ENCODE measurements at places on chromosomes 13 and 19.
A peak's percentile ranks its signal among the peaks of the same experiment; 100 is the strongest.

DNA sequence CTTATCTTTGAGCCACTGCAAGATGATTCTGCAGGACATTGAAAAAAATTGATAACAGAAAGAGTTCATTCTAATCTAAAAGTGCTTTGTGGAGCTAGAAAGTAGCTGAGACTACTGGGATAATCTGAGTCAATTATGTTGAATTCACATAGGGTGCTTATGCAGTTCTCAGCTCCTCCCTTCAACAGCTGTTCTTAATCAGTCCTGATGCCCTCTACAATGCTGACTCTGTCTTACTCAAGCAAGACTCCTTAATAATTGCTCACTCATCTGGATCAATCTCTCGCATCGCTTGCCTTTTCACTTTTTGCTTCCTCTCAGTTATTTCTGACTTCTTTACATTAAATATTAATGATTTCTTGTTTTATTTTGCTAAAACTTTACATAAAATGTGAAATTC, 182.1 kb downstream of the PCDH17 start:
- no peak for DNase-seq

DNA sequence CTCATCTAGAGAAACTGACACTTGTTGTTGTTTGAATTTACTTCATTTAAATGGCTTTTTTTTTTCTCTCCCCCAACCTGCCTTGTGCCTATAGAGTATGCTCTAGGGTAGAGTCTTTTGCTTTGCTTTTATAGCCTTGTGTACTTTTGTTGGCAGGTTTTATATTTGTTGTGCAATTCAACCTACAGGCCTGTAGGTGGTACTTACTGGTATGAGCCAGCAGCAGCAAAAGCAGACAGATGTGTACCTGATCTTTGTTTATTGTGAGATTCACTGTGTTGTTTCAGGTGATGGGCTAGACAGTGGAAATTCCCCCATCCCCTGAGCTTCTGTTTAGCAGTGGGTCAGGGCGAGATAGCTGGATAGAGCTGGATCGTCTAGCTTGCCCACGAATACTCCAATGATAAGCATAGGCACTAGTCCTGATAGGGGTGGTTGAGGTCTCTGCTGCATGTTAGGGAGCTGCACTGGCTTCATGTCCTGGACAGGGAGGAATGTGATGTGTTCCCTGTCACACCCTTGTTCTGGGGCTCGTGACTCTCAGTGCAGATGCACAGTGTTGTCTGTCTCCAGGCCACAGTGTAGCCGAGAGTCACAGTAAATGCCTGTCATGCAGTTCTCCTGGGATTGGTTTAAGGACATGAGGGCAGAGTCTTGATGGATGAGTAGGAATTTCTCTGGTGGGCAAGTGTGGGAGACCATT, 21.3 kb downstream of the DNAJC3 start:
- DNase-seq = no peak

DNA sequence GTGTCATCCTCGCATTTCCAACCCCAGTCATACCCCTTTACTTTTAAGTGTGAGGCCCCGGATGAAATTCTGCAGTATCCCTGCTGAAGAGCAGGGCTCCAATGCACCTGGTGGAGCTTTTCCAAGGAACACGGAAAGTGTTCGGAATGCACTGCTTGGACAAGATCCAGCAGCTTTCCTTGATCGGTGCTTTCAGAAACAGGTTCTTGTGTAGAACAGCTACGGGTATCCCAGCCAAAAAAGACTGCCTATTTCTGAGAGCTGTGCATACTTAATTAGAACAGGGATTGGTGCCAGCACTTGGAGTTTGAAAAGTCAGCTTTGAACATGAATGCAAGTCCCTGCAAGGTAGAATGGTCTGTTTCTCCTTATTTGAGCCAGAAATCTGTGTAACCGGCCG, 87.2 kb upstream of the C1QTNF9B start:
- DNase-seq = no peak

- peak; percentile 34 for DNase-seq
Measured at GRCh38 chr13:101681834-101682233, 229.4 kb downstream of the ITGBL1 start.

DNA sequence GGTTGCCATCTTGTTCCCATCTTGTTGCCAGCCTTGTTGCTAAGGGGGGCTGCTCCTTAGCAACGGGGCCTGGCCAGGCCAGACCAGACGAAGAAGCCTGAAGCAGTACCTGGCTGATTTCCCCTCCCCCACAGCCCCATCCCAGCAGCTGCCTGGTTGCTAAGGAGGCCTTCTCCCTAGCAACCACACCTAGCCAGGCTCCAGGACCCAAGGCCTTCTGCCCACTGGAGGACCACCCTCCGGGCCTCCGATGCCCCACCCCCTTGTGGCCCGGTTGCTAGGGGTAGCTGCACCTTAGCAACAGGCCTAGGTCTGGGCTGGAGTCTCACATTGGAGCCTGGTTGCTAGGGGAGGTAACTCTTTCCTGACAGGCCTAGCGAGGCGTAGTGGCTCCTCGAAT, 3.9 kb downstream of the PRRG2 start:
- no peak for DNase-seq

DNA sequence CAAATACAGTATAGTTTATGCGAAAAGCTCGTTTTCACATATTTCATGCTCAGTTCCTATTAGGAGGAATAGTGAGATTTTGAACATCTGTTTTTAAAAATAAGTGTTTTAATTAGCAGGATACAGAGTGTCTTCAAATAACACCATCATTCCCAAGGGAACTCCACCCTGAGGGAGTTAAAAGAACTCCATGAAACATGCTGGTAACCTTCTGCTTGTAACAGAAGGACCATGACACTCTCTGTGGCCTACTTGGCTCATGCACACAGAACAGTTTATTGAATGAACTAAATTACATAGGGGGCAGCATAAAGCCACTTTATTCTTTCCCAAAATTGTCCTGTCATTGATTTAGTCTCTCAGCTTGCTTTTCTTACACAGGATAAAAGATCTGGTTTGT, 809.5 kb upstream of the SLITRK6 start:
- no peak for DNase-seq

DNA sequence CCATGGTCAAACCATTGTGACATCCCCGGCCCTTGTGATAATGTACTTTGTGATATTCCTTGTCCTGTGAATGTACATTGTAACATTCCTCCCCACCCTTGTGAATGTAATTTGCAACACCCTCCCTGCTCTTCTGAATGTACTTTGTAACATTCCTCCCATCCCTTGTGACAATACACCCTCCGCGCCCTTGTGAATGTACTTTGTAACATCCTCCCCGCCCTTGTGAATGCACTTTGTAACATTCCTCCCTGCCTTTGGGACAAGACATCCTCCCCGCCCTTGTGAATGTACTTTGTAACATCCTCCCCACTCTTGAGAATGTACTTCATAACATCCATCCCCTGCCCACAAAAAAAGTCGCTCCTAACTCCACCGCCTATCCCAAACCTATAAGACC, 17.1 kb downstream of the ZNF846 start:
- DNase-seq = no peak

DNA sequence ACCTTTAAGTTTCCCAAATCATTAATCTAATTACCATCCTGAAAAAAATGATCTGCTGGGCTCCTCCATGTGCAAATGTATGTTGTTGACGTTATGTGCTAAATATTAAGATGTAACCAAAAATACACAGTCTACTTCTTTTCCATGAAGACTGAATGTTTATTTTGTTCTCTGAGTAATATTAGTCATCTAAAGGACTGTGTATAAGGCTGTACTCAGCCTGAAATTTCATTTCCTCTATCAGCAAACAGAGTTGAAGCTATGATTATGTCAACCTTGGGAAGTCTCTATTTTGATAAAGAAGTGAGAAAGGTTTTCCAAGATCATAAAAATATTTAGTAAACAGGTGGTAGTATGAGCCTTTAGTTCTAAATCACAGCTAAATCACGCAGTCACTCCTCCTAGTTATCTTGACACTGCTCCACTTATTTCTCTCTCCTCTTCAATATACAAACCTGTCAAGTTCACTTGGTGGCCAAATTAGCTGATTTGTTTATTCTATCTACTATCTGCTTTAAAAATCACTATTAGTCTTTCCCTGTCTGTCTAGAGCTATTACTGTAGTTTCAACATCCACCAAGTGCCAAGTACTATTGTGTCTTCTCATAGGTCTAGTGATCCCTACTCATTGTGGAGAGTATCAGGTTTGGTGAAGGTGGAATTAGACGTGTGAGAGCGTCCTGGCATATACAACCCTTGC, 211.7 kb upstream of the STARD13 start:
- DNase-seq = no peak

DNA sequence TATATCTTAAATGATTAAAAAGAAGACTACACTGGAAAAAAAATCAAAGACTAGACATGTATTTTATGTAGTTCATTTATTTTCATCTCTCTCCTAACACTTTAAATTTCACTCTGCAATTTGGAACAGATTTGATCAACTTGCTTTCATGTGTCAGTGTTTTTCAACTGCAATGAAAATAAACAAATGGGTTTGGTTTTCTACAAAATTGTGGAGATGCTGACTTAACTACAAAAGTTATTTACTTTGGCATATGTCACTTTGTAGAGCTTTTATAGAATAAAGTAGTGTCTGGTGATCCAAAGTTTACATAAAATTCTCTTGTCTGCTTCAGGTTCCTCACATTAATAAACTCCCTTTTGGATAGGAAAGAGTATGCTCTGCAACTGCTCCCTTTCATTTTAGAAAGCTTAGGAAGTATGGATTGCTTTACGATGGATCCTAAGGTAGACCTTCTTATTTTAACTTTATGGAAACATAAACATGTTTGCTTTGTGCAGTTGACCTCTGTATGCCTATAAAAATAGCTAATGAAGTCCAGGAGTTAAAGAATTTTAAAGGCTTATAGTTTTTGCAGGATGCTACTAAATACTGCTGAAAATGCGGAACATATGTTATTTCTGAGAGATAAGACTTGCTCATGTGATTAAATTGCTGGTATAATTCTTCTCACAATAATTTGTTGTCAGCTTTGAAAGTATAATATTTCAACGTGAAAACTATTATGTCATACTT, 815.9 kb downstream of the PCDH9 start:
- no peak for DNase-seq

- no peak for DNase-seq
Measured at GRCh38 chr13:69319656-69320055, 788.0 kb upstream of the ATXN8OS start.

DNA sequence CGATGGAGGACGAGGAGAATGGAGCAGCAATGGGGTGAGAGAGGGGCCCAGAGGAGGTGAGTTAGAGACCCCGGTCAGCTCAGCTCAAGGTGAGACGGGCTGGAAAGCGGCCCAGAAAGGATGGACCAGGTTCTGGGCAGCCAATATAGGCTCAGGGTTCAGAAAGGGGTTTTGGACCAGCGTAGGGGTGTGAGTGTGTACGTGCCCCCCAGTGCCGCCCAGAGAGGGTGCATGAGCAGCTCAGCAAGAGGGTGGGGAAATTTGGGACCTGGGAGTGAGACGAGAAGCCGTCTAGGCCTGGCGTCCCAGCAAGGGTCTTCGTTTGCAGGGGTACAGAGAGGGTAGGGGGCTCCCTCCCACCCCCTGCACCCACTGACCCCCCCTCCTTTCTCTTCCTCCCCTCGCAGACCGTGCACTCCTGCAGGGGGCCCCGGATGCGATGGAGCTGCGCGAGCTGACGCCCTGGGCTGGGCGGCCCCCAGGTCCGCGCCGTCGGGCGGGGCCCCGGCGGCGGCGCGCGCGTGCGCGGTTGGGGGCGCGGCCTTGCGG, 12.1 kb downstream of the FUT6 start:
- no peak for DNase-seq

DNA sequence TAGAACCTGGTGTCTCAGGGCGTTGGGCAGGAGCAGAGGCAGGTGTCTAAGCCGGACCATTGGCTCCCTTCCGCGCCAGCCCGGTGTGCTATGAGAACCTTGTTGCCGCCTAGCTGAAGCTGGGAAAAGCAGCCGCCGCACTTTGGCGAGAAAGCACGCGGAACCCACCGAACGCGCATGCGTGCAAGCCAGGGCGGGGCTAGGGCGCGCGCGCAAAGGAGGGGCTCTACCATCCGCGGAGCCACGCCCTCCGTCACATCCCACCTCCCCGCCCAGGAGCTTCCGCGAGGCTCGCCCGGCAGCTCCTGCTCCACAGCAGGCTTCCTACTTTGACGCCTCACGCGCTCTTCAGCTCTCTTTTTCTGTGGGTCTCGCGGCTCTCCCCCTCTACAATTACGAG, 51.3 kb downstream of the WDR87 start:
- no peak for DNase-seq

GRCh38 chr19:53772943-53773342, 51.2 kb downstream of the NLRP12 start:
- peak; percentile 62 for DNase-seq

- DNase-seq = no peak
Measured at GRCh38 chr19:13013649-13014048, 18.4 kb downstream of the NFIX start.

- no peak for DNase-seq
Measured at GRCh38 chr13:70959035-70959775, 851.0 kb upstream of the KLHL1 start.

- no peak for DNase-seq
Measured at GRCh38 chr13:87669379-87669978, 1.7 kb upstream of the SLITRK5 start.

DNA sequence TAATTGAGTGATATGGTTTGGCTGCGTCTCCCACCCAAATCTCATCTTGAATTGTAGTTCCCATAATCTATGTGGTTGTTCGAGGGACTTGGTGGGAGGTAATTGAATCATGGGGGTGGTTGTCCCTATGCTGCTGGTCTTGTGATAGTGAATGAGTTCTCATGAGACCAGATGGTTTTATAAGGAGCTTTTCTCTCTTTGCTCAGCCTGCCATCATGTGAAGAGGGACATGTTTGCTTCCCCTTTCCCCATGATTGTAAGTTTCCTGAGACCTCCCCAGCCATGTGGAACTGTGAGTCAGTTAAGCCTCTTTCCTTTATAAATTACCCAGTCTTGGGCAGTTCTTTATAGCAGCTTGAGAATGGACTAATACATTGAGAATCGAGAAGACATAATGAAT, 480.1 kb downstream of the GPC5 start:
- DNase-seq = no peak

DNA sequence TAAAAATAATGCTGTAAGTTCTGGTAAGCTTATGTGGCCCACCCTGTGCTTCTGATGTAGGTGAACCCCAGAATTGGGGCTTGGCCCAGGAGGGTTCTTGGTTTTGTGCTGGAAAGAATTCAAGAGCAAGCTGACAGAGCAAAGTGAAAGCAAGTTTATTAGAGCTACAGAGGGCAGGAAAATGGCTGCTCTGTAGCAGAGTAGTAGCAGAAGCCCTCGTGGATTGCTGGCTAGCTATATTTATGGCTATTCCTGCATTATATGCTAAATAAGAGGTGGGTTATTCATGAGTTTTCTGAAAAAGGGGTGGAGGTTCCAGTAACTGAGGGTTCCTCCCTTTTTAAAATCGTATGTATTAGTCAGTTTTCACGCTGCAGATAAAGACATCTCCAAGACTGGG, 20.6 kb upstream of the ZNF599 start:
- DNase-seq = no peak

- DNase-seq = no peak
Measured at GRCh38 chr19:16645140-16645539, 14.8 kb downstream of the SMIM7 start.

- DNase-seq = peak; percentile 92
Measured at GRCh38 chr13:45206340-45206739, 5.5 kb upstream of the KCTD4 start.

DNA sequence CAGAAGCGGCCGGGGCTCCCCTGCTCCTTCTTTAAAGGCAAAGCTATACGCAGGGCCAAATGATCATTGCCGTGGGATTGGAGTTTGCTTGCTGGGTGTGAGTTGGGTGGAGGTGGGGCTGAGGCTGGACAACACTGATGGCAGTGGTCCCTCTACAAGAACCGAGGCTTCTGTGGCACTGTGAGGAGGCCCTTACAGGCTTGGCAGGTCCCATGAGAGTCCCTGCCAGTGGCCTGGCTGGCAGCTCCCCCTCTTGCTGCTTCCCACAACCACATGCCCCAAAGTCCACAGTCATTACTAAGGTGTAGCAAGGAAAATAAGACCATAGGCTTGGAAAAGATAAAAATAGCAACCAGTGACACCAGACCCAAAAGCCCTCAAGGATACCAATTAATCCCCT, 98.4 kb downstream of the ANKRD10 start:
- DNase-seq = peak; percentile 21

All from PC-9 (cell line).